Ecto neural progenitor cell (in vitro differentiated cells): ENCODE measurements at places on chromosomes 16 and 17.

GRCh38 chr17:82118815-82119380 is 20.9 kb upstream of the FASN start:
- no peak for DNase-seq

GRCh38 chr17:17628388-17629008 is 37.0 kb upstream of the PEMT start:
- DNase-seq: no peak

DNA sequence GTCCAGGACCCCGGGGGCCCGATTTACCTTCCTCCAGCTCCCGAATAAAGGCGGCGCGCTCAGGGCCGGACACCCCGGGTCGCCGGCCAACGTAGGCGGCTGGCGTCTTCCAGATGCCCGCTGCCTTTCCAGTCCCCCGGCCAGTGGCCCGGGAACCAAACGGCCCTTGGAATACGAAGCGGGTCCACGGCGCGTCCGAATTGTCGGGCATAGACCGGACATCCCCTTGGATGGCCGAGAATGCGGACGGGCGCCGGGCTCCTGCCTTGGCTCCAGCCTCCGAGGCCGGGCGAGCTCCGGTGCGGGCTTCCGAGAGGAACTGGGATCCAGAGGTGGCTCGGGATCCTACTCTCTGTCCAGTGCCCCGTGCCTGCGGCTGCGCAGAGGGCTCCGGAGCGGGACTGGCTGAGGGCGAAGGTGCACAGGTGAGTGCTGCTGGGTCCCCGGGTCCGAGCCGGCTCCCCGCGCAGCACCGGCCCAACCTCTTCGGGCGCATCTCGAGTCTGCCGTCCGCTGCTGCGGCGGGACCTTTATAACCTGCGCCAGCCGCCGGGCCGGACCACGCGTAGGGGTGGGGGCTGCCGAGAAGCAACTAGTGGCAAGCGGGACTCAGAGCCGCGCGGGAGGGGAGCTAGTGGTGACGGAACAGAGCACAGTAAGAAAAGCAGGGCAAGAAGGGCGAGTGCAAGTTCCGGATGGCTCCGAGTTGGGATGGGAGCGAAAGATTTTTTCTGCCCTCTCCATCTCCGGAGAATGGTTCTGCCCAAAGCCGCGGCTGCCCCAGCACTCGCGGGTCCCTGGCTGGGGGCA is at the start of gene HAP1:
TSS of gene HAP1 (minus strand) at position 505 of the 810 bp plus-strand sequence. CDS start at position 496, 9 bp downstream.
- DNase-seq: peak; percentile 92

DNA sequence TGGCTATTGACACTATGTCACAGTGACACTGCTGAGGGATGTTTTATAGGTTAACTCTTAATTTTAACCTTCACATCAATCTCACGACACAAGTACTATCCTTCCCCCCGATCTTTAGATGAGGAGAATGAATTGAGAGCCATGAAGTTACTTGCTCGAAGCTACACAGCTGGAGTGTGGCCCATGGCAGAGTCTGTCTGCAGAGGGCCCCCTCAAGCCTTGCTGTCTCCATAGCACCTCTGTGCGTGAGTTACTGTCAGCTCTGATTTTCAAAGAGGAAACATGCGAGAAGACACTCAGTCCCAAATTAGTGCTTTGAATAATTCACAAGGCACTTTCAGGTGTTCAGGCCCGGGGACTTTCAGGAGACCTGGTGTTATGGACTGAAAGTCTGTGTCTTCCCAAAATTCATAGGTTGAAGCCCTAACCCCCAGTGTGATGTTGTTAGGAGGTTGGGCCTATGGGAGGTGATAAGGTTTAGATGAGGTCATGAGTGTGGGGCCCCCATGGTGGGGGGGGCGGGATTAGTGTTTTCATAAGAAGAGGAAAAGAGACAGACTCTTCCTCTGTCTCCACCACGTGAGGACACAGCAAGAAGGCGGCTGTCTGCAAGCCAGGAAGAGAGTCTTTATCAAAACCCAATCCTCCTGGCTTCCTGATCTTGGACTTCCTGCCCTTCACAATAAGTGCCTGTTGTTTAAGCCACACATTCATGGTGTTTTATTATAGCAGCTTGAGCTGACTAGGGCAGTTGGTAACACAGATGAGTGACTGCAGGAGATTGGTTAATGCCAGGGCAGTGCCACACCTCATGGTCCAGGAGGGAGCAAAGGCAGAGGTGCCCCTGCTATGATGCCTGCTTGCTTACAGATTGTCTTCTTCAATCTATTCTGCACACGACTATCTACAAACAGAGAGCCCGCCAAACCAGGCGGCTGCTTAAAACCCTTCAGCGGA is 281.8 kb downstream of the HAPSTR1 start:
- DNase-seq: no peak

- no peak for DNase-seq
These were observed 22.6 kb downstream of the IST1 start for GRCh38 chr16:71917900-71918299.

DNA sequence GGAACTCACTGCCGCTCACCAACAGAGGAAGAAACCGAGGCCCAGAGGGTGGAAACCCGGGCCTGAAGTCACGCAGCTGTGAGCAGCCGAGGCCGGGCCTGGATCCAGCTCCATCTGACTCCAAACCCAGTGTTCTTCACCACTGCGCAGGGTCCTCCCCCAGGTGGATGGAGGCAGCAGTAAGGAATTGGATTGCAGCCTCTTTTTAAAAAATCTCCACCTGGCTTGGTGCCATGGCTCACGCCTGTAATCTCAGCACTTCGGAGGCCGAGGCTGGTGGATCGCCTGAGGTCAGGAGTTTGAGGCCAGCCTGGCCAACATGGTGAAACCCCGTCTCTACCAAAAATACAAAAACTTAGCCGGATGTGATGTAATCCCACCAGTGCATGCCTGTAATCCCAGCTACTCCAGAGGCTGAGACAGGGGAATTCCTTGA is 177.2 kb downstream of the FOXL1 start:
- no peak for DNase-seq

- no peak for DNase-seq
These were observed 13.7 kb downstream of the SMARCE1 start for GRCh38 chr17:40633871-40634270.

DNA sequence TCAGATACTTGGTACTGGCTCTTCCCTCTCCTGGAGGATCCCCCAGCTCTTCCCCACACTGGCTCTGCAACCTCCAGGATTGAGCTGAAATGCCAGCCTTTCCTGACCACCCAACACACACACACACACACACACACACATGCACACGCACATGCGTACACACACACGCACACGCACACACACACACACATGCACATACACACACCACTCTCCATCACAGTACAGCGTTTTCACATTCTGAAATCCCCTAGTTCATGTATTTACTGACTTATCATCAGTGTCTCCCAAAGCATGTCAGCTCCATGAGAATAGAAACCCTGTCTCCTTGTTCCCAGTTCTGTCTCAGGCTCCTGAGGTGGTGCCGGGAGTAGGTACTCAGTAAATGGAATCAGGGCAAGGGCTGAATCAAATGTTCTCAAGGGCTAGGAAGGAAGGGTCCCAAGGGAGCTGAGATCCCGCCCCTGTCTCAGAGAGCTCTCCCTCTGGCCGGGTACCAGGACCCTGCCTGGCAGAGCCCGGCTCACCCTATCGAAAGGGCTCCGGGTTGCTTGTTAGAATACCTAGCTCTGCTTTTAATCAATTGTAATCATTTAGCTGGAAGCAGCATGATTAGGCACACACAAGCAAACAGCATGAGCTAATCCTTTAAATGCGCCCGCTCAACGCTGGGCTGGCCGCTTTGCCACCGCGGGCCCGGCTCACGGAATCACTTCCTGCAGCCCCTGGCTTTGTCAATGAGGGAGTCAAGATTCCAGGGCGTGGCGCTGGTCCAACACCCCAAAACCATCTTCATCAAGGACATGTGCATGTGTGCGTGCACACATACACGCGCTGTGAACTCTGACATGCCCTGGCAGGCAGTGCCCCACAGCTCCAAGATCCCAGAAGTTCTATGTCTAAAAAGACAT is 140.7 kb downstream of the C16orf78 start:
- no peak for DNase-seq

- DNase-seq: no peak
These were observed 28.2 kb upstream of the DNAI2 start for GRCh38 chr17:74245871-74246270.

DNA sequence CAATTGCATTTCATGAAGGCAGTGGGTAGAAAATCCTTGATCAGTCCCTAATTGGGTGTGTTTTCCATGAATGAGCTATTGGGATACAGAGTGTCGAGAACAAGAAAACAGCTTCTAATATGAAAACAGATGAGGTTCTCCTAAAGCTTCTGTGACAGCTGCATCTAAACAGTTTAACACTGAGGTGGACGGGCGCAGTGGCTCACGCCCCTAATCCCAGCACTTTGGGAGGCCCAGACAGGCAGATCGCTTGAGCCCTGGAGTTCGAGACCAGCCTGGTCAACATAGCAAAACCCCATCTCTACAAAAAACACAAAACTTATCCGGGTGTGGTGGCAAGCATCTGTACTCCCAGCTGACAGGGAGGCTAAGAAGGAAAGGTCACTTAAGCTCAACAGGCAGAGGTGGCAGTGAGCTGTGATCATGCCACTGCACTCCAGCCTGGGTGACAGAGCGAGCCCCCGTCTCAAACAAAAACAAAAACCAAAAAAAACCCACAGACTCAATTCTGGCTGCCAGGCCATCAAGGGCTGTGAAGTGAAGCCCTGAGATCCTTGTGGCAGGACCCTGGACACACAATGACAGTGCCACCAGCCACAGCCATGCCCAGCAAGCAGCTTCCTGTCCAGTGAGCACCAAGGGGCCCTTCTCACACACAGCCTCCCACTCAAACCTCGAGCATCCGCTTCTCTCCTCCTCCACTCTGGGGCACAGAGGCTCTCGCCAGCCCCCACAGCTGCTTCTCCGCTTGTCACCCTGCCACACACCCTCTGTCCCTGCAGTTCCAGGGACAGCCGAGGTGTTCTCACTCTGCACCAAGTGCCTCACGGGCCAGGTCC is 44.0 kb downstream of the ANKRD11 start:
- DNase-seq: no peak

- no peak for DNase-seq
These were observed 16.6 kb upstream of the VWA3A start for GRCh38 chr16:22075776-22076175.

DNA sequence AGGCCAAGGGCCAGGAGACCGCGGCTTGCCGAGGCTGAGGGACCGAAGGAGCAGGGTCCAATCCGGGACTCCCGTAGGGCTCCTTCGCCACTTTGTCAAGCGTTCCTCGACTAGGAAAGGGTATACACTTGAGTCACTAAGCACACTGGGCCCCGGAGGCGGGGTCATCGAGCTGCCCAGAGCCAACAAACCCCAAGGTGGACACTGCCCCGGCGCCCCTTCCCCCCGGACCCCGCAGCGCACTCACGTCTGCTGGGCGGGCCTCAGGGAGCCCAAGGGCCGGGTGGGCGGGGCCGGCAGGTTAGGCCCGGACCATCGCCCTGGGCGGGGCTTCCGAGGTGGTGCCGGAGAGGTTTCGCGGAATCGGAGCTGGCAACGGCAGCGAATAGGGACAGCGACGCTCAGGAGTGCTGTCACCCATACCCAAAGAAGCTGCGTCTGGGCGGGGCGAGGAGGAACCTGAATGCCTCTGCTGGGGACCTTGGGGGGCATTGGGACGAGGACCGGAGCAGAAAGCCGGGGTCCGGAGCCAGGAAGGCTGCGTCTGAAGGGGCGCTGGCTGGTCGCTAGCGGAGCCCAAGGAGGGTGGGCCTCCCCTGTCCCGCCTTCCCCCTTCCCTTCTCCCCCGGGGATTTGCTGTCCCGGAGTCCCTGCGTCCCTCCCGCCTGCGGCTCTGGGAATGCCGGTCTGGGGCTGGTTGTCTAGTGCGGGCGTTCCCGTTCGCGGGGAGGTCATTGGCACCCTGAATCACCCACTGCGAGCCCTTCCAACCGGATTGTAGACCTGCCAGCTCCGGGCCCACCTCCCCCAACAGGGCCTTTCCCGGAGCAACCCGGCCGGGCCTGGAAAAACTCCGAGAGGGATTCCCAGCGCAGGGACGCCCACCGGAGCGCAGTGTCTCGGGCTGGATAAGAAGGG is 118.2 kb upstream of the SMURF2 start:
- DNase-seq: peak; percentile 82

DNA sequence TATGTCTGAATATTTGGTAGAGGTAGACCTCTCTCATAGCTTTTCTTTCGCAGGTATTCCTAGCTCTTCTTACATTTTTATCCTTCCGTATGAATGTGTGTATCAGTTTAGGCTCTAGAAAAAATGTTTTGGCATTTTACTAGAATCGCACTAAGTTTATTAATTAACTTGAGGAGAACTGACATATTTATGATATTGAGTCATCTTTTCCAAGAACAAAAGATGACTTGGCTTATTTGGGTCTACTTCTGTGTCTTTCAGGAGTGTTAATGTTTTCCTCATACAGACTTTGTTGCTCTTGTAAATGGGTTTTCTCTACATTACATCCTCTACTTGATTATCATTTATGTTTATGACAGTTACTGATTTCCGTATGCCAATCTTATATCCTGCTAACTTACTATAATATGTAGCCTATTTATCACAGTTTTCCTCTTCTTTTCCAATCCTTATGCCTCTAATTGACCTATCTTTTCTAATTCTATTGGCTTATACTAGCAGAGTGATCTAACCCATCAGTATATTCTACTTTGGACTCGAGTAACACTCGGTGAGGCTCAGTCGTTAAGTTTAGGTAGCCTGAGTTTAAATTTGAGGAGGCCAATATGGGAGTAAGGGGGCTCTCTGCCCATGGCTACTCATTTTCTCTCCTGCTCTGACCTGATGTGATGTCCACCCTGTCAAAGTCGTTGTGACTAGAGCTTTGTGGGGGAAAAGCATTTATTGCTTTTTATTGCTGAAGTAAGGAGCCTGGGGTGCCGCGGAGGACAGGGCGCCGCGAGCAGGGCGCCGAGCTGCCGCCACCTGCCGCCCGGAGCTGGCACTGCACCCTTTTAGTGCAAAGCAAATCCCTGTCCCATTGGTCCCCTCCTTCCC is 20.0 kb downstream of the ST6GALNAC1 start:
- peak; percentile 88 for DNase-seq

- DNase-seq: no peak
These were observed 33.6 kb downstream of the FTO start for GRCh38 chr16:53737552-53737951.

GRCh38 chr17:6701719-6702118 is 11.4 kb downstream of the SLC13A5 start:
- DNase-seq: peak; percentile 85

- DNase-seq: no peak
These were observed 145.4 kb downstream of the SOX9 start for GRCh38 chr17:72266112-72266775.

DNA sequence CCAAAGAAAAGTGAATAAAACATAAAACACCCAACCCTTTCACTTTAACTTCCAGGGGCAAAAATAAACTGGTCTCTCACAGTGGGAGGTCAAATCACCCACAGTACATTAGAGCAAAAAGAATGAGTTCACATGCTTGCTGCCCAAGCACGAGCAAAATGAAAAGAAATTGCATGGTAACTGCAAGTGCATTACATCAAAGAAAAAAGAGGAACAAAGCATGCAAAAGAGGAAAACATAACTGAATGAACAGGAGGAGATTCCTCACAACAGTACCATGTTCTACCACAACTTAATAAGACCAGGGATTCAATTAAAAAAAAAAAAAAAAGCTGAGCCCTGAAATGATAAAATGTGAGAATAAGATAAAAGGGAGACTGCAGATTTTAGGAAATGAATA is 12.3 kb downstream of the DNAH2 start:
- no peak for DNase-seq
